ENCODE measurements at places on chromosomes 11 and 22.

GRCh38 chr22:36197065-36197440 lies 4.6 kb downstream of the APOL4 start:
- DNase-seq: no peak

DNA sequence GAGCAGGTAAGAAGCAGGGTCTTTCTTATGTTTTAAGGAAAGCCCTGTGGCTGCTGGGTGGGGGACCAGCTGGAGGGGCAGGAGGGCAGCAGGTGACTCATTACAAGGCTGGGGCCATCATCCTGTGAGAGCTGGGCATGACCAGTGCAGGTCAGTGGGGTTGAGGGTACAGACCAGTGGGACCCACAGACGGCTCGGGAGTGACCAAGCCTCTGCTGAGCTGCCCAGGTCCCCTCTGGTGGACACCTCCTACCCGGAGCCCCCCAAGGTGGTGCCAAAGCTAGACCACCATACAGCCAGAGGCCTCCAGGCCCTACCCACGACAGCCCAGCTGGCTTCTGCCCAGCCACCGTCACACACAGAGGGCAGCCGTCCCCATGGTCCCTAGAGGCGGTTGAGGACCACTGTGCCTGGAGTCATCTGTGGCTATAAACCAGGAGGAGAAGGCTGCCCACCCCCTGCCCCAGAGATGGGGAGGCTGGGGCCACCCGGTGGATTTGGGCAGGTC lies 670 bp downstream of the MYEOV start:
- DNase-seq: no peak

DNA sequence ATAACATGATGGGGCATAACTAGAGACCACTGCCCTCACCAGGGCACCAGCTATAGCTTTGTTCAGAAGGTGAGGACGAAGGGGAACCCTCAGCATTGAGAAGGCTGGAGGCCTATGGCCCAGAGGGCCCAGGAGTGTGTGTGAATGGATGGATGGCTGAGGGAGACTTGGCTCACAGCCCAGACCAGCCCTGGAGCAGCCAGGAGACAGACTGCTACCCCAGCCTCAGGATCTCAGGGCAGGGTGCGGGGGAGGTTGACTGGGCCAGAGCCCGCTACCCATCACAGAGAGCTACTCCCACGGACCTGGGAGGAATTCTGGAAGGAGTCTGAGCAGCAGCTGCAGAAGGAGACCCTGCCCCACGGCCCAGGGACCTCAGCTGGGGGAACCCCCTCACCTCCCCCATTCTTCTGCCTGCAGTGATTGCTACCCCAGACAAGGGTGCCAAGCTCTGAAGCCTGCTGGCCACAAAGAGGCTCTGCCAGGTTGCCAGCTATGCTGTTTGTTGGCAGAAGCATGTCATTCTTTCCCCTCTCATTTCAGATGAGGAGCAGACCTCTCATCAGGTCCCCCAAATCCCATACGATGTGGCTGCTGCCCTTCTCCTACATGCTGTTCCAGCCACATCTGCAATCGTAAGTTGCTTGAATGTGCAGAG lies 5.4 kb upstream of the CSDC2 start:
- no peak for DNase-seq

GRCh38 chr11:64772303-64773018 lies 5.9 kb downstream of the SF1 start:
- no peak for DNase-seq

- no peak for DNase-seq
Measured at GRCh38 chr22:29700206-29700899, 19.4 kb upstream of the CABP7 start.
